Fibroblast of lung (primary cell): ENCODE measurements at places on chromosomes 3 and 15. TPM values are rescaled to one million over a fixed set of nuclear protein-coding genes. Genes with fewer than 3 reads are reported as not detected.
A peak's percentile ranks its signal among the peaks of the same experiment; 100 is the strongest.

The DLL4 gene
- 0.18 and 1.0 TPM in 2 replicates for polyA plus RNA-seq

- DNase-seq = no peak
Observed at GRCh38 chr15:72198356-72199204, 993 bp upstream of the GRAMD2A start.

The CD96 gene
- 0.10 TPM in 1 of 2 replicates, not detected in the other for polyA plus RNA-seq

GRCh38 chr15:78915341-78916087, 29.3 kb downstream of the CTSH start:
- no peak for DNase-seq

- peak; percentile 61 for DNase-seq
Observed at GRCh38 chr15:75720787-75721479, 8.3 kb upstream of the CSPG4 start.

The SLC22A14 gene
- polyA plus RNA-seq = 0.05 TPM in 1 of 2 replicates, not detected in the other

DNA sequence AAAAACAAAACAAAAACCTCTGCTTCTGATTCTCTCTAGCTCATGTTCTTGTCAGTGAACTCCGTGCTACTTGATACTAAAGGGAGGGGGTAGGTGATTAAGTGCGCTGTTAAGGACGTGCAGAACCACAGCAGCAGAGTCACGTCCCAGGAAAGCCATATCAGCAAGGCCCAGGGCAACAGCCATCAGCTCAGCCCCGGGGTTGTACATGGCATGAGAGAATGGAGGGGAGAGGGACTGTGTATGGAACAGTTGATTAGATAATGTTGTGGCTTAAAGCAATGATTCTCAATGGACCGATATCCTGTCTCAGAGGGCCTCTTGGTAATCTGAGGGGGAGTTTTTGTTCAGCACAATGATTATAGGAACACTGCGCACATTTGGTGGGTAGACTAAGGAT, 27.6 kb downstream of the C2CD4A start:
- no peak for DNase-seq

DNA sequence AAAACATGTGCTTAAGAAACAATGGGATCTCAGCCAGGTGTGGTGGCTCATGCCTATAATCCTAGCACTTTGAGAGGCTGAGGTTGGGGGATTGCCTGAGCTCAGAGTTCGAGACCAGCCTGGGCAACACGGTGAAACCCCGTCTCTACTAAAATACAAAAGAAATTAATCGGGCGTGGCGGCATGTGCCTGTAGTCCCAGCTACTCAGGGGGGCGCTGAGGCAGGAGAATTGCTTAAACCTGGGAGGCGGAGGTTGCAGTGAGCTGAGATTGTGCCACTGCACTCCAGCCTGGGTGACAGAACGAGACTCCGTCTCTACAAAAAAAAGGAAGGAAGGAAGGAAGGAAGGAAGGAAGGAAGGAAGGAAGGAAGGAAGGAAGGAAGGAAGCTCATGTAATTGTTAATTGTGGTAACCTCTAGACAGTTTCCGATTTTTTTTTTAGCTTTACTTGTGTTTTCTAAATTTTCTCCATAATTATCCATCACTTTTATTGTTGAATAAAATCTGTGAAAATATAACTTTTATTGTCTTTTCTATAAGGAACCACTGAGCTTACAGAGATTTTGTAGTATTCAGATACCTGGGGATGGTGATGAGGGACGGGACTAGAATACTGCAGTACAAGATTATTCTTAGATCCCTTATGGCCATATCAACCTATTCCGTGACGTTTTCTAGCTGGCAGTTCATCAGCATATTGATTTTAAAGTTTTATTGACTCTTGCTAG, 506.9 kb downstream of the NR2F2 start:
- no peak for DNase-seq

The CMTM8 gene
- 0.19 and 0.50 TPM in 2 replicates for polyA plus RNA-seq

- DNase-seq = peak; percentile 69
Observed at GRCh38 chr3:89521328-89521727, 413.9 kb downstream of the EPHA3 start.

DNA sequence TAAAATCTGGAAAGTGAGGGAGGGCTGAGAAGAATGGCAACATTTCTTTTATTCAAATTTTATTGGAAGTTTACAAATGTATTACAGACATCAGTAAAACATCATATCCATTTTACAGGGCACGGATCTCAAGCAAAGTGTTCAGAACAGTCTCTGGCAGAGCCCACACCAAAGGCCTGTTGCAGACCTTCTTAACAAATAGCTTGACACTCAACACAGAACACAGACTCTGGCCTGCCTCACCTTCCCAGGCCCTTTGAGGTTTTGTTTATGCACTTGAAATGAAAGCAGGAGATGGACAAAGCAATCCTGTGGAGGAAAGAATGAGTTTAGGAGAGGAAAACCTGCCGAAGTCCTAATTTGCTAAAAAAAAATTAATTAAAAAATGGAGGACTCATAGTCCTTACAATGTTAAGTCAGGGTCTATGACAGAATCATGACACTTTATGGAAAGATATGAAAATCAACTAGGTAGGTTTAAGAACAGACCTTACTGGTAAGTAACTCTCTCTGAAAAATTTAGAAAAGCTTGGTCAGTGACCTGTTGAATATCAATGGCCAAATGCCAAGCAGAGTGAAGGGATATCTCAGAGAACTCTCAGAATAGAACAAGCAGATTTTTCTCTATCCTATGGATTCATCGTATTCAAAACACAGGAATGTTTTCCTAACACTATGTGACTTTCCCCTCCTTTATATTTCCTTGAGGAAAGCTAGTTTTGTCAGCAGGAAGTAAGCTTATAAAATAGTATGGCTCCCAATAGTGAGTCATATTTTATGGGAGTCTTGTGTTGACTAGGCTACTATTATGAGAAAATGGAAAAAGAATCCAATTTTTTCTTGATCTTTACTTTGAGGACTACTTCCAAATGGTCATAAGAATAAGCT, 70.8 kb upstream of the PSMD6 start:
- no peak for DNase-seq

DNA sequence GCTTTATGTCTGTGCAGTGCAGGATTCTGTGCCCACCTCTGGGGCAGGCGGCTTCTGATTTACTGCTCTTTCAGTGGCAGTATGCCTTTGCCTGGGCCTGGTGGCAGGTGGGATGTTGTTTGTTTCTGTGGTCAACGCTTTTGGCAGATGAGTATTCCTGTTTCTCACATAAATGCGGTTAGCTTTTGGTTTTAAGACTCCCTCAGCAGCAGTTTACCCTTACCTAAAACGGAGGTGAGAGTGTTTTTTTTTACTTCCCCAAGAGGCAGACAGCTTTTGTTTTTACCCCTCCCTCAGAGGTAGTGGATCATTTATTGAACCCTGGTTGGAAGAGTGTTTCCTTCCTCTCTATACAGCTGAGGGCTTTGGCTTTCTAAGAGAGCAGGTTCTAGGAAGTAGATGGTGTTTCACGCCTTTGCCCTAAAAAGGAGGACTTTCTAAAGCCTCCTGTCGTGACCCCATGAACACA, 134.1 kb upstream of the PLSCR5 start:
- no peak for DNase-seq

GRCh38 chr3:53740956-53741355, 105.3 kb downstream of the CHDH start:
- no peak for DNase-seq

DNA sequence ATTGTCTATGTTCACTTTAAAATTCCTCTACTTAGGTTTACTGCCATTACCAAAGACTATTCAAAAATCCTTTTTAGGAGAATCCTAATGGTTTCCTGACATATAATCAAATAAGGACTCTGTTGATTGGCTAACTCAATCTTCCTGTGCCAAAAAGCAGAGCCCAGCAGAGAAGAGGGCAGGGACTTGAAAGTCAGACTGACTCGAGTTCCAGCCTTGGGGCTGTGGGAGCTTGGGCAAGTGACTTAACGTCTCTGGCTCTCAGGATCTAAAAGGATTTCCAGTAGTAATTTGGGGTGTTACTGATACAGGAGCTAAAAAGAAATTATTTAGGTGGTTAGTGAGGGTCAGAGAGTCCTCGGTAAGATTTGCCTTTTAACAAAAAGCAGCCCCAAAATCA, 10.9 kb downstream of the CCR5 start:
- no peak for DNase-seq

The CCR8 gene
- not detected in 2 replicates for polyA plus RNA-seq

DNA sequence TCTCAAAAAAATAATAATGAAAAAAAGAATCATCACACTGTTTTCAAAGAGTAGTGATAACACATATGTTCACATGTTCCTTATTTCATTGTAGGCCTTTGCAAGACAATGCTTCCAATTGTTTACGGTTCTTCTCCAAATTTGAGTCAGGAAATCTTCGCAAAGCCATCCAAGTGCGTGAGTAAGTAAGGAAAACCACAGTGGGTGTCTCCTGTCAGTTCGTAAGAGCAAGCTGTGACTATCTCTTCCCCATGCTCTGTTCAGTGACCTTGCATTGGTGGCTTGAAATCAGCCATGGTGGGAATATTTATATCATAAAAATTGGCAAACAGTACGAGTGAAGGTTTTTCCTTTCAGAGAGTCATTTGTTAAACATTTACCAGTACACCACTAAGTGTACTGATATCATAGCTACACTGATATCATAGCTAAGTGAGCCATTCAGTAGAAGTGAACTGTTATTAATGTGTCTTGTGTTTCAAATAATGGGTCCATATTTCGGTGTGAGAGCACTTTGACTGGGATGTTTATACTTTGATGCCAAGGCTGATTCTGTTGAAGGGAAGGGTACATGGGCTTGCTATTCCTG, 187.3 kb downstream of the AGBL1 start:
- DNase-seq = no peak

GRCh38 chr15:74202452-74203401, at the start of gene STRA6:
Gene STRA6 (minus strand): TSS chr15:74202787. CDS start chr15:74202267, 520 bp downstream.
- DNase-seq = peak; percentile 59

DNA sequence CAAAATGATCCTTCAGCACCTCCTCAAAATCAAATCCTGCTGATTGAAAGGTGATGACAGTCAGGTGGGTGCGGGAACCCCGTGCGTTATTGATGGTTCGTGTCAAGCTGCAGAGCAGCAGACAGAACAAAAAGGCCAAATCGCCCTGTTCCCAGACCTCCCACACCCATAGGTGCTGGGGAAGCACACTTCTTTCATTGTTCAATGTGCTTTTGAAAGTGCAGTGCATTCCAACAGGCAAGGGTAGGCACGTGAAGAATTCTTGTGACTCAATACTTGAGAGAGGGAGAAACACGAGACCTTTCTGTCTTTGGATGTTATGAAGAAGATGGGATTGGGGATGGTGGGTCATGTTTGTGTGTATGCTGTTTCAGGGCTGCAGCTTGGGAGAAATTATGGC, 514.0 kb downstream of the MCTP2 start:
- no peak for DNase-seq

DNA sequence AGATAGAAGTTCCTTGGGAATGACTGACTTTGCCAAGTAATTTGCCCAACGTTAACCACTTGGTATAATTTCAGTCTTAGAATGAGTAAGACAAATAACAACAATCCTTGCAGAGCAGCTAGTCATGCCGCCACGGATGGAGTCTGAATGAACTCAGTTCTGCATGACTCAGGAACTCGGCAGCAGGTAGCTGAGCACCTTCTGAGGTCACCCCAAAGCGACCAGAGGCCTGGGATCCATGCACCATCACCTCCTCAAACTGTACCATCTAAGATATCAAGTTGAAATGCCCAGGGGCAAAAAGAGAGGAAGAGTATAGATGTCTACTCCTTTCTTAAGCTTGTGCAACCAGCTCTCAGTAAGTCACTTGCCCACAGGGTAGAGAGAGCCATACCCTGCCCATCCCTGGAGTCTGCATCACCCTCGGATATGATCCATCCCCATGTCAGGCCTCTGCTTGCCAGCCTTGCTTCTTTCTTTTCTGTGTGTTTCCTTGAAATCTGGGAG, 8.5 kb upstream of the CDCP1 start:
- DNase-seq = peak; percentile 83
